Central memory CD8-positive, alpha-beta T cell (primary cell): ENCODE measurements at places on chromosomes 12 and 14.
A peak's percentile ranks its signal among the peaks of the same experiment; 100 is the strongest.

GRCh38 chr14:91126761-91127160 is 12.9 kb downstream of the DGLUCY start:
- DNase-seq: no peak
- no peaks in the 10 kb centered on the region for H3K27me3 ChIP-seq
- no peak overlapping the region for H3K4me3 ChIP-seq
- H3K27ac ChIP-seq: no peak overlapping the region

DNA sequence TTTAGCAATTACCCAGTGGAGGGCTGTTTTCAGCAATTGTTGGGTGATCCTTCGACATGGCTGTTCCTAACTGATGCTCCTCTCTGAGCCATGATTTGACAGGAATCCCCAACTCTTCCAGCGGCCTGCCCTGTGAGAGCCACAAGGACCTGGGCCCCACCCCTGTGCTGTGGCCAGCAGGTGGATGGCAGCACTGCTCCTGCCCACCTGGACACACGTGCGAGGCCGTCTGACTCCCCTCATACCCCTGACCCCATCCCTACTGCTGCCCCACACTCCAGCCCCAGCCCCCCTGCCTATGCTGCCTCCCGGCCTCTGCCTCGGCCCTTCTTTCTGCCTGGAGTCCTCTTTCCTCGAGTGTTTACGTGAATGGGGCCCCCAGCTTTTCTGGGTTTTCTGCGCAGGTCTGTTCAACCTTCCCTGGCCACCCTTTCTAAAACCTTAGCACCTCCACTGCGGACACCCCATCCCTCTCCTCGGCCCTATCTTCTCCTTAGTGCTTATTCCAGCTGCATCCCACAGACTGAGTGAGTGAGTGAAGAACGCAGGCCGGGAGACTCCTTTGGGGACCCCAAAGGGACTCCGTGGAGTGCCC is 111.4 kb downstream of the DICER1 start:
- no peaks in the 10 kb centered on the region for H3K36me3 ChIP-seq
- H3K4me1 ChIP-seq: no peaks in the 10 kb centered on the region
- H3K27ac ChIP-seq: no peak overlapping the region
- H3K27me3 ChIP-seq: peaks cover 52% of the 10 kb centered on the region

GRCh38 chr12:27500546-27500945 is 23.5 kb upstream of the PPFIBP1 start:
- H3K27ac ChIP-seq: no peak overlapping the region
- H3K4me3 ChIP-seq: no peak overlapping the region
- DNase-seq: no peak
- H3K4me1 ChIP-seq: no peaks in the 10 kb centered on the region

- peaks cover 23% of the 10 kb centered on the region for H3K4me1 ChIP-seq
- H3K27me3 ChIP-seq: no peaks in the 10 kb centered on the region
Measured at GRCh38 chr12:120090206-120090605, 26.3 kb downstream of the RAB35 start.

GRCh38 chr14:24258119-24258518 is 4.9 kb downstream of the TGM1 start:
- H3K4me1 ChIP-seq: no peaks in the 10 kb centered on the region
- H3K27me3 ChIP-seq: no peaks in the 10 kb centered on the region
- no peak for DNase-seq
- H3K36me3 ChIP-seq: peaks cover 3% of the 10 kb centered on the region
- H3K27ac ChIP-seq: no peak overlapping the region
- H3K4me3 ChIP-seq: no peak overlapping the region

DNA sequence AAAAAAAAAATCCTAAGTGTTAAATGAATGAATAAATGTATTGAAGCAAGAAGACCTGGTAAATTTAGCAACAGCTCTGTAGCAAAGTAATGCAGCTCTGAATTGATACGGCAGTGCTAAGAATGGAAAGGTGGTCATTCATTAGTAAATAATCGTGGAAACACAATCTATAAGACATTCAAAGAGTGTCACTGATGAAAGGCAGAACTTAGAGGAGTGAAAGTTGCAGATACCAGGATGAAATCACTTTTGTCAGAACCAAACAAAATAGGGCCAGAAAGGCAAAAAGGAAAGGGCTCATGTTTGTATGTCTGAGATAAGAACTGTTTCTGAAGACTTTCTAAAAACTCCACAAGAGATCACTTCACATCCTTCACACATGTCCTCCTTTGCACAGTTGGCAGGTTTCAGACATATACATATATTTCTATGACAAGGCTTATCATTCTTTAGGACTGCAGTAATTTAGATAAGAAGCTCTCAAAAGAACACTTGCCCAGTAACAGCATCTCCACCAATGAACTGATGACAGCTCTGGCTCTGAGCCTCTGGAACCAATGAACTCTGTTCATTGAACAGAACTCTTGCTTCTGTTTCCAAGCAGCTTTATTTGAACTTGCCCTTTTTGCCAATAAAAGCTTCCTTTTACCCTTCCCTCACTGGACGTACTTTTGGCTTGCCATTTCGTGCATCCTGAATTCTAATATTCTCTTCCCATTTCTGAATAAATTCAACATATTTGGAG is 4.2 kb upstream of the LRR1 start:
- H3K4me3 ChIP-seq: no peak overlapping the region
- no peak for DNase-seq
- no peak overlapping the region for H3K27ac ChIP-seq
- peaks cover 8% of the 10 kb centered on the region for H3K4me1 ChIP-seq
- no peaks in the 10 kb centered on the region for H3K27me3 ChIP-seq

- H3K4me1 ChIP-seq: peaks cover 5% of the 10 kb centered on the region
- H3K36me3 ChIP-seq: no peaks in the 10 kb centered on the region
- H3K4me3 ChIP-seq: no peak overlapping the region
- DNase-seq: no peak
- H3K27ac ChIP-seq: no peak overlapping the region
Measured at GRCh38 chr12:93163260-93164036, 214.3 kb upstream of the NUDT4 start.

GRCh38 chr12:23834076-23834475 is 115.4 kb downstream of the SOX5 start:
- no peak for DNase-seq
- no peaks in the 10 kb centered on the region for H3K27me3 ChIP-seq
- H3K4me1 ChIP-seq: no peaks in the 10 kb centered on the region
- no peak overlapping the region for H3K27ac ChIP-seq
- H3K36me3 ChIP-seq: no peaks in the 10 kb centered on the region

GRCh38 chr12:44253338-44253856 is 417.5 kb downstream of the TMEM117 start:
- no peaks in the 10 kb centered on the region for H3K27me3 ChIP-seq
- no peak overlapping the region for H3K4me3 ChIP-seq
- no peaks in the 10 kb centered on the region for H3K4me1 ChIP-seq
- H3K36me3 ChIP-seq: no peaks in the 10 kb centered on the region
- H3K27ac ChIP-seq: no peak overlapping the region

DNA sequence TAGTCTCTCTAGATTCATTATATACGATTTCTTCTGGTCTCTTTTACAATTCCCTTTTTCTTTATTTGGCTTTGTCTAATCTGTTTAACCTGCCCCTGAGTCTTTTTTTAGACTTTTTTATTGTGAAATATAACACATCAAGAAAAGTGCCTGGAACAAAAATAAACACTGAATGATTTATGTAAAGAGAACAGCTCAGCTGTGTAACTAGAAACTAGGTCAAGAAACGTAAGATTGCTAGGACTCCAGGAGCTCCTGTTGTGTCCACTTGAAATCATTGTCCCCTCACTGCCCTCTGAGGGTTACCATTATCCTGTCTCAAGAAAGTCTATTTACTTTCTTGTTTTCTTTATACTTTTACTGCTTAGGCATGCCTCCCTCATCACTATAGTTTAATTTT is 23.1 kb downstream of the EXD2 start:
- no peak for DNase-seq
- no peak overlapping the region for H3K27ac ChIP-seq
- no peaks in the 10 kb centered on the region for H3K27me3 ChIP-seq
- H3K36me3 ChIP-seq: peaks cover 16% of the 10 kb centered on the region
- no peak overlapping the region for H3K4me3 ChIP-seq

DNA sequence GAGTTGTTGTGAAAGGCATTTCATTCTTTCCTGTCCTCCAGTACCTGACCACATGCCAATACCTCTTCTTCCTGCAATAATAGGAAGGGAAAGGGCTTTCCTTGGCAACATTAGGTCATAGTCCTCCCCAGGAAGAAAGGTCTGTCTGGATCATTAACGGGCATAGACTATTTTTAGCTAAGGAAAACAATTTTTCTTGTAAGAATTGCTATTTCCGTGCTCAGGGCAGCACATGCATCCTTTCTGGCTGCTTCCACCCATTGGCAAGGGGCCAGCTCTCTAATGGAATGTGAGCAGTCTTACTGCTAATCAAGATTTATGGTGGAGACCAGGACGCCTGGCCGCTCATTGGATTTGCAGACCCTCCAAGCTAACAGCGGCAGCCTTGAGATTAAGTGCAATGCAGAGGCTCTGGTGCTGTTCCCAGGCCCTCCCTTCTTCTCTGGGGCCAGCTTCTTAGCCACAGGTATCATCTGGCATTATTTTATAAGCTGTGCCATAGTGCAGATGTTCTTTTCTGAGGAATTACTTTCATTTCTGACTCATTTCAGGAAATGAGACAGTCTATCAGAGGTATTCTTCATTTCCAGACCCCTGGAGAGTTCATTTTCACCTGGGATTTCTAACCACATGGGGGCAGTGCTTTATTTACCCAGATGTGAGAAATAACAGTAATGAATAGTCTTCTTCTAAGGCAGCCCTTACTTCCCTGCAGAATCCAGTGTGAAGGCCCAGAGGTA is 52.9 kb downstream of the ANO6 start:
- peaks cover 26% of the 10 kb centered on the region for H3K4me1 ChIP-seq
- no peak for DNase-seq
- H3K27me3 ChIP-seq: no peaks in the 10 kb centered on the region

GRCh38 chr14:55129428-55130195 is 560 bp downstream of the LGALS3 start:
- H3K36me3 ChIP-seq: no peaks in the 10 kb centered on the region
- peak overlapping the region; percentile 82 for H3K4me3 ChIP-seq
- no peaks in the 10 kb centered on the region for H3K27me3 ChIP-seq
- peak overlapping the region; percentile 46 for H3K27ac ChIP-seq

GRCh38 chr12:52344111-52344510 is 22.9 kb upstream of the KRT83 start:
- H3K4me1 ChIP-seq: peaks cover 2% of the 10 kb centered on the region
- H3K4me3 ChIP-seq: no peak overlapping the region
- no peaks in the 10 kb centered on the region for H3K36me3 ChIP-seq

- H3K27ac ChIP-seq: peak overlapping the region; percentile 20
- no peak for DNase-seq
- no peaks in the 10 kb centered on the region for H3K27me3 ChIP-seq
- H3K4me1 ChIP-seq: peaks cover 65% of the 10 kb centered on the region
- peaks cover 5% of the 10 kb centered on the region for H3K36me3 ChIP-seq
- H3K4me3 ChIP-seq: no peak overlapping the region
Measured at GRCh38 chr14:89393222-89393745, 23.7 kb downstream of the FOXN3 start.

- no peak overlapping the region for H3K4me3 ChIP-seq
- no peak overlapping the region for H3K27ac ChIP-seq
- DNase-seq: no peak
Measured at GRCh38 chr14:68291820-68292219, 472.2 kb downstream of the RAD51B start.
